ENCODE measurements at places on chromosomes 3 and 15.

DNA sequence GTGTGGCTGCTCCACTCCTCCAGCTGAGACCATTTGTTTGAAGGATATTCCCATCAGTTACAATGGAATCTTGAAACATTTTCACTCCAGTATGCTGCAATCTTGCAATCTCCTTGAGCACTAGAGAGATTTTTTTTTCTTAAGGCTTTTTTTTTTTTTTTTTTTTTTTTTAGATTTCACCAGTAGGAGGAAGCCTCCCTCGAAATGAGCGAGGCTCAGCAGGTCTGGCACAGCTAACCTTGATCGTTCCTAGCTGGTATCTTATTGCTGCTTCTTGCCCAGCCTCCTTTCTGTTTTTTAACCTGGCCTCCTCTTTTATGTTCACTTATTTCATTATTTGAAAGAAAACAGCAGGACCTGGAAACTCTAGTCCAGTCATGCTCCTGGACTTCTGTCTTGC, 48.1 kb downstream of the RAP2B start:
- no peak for DNase-seq

- DNase-seq, result peak; percentile 27
Observed at GRCh38 chr15:45795440-45796069, 160.7 kb downstream of the SQOR start.

DNA sequence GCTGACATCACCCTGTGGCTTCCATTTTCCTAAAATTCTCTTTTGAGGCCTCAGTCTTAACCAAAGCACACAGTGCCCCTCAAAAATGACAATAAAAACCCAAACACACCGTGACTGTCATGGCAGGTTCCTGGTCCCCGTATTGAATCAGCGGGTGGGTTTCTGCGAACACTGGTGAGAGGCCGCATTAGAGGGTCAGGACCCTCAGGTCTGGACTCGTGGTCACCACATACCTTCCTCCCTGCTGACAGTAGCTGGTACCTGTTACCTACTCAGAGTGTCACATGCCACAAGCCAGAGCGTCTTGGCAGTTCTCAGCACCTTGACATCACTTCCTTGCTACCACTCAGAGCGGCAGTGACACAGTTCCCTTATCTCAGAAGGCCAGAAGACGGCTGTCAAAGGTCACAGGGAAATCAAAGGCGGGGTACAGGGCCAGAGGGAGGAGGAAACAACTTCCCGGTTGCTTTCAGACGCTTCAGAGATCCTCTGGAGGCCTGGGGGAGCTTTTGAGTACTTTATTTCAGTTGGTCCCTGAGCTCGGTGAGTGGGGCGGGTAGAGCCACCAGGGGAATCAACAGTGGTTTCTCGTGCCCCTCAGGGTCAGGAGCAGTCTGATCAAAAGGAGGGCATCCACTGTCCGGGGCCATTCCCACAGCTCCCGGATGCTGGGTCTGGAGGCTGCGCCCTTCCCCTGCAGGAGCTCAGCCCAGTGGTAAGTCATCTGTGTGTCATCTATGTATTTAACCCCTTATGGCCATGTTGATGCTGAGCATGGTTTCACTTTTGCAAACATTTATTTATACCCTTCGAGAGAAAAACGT, at the start of the genes CCR5AS and CCRL2:
Gene CCR5AS, minus strand, starts transcription at position 279 of the 824 bp plus-strand sequence.
Gene CCRL2, plus strand, starts transcription at position 472 of the 824 bp plus-strand sequence. CDS start 821 bp downstream, outside the sequence.
- DNase-seq, result peak; percentile 43

- DNase-seq, result no peak
Observed at GRCh38 chr3:116199063-116199462, 246.2 kb downstream of the LSAMP start.

DNA sequence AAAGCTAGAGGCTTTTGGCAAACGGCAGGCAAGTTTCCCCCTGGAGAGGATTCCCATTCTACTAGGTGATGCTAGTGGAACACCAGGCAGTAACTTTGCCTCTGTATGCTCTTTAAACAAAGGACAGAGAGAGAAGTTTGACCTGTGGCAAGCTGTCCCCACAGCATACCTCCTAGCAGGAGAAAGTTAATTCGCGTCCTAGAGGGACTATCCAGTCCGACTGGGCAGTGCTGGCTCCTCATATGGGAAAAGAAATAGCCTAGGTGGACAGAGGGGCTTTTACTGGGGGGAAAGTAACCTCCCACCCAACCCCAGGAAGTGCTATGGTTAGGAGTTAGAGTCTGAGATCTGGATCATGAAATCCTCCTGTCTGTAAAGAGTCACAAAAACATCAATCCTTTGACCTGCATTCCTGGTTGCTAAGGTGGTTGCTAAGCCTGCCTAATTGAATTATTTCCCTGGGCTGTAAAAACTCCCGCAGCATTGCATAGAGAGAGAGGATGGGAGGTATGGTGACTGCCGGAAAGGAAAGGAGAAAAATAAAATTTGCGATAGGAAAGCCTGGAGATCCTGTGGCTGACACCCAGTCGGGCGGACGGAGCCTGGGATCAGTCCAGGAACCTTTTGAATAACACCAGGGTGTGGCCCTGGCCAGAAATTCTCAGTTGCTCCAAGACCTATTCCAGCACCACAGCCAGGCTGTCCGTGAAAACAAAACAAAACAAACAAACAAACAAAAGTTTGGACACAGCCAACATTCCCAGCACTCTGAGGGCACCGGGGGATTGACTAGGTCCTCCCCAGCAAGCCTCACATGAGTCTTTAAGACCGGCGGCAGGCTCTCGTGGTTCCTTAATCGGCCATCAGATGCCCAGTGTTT, 67.7 kb upstream of the ATP11B start:
- DNase-seq, result no peak

GRCh38 chr3:63860776-63861175, 2.8 kb downstream of the THOC7 start:
- DNase-seq, result no peak

- peak; percentile 1 for DNase-seq
Observed at GRCh38 chr3:22175947-22176346, 424.9 kb upstream of the ZNF385D start.

DNA sequence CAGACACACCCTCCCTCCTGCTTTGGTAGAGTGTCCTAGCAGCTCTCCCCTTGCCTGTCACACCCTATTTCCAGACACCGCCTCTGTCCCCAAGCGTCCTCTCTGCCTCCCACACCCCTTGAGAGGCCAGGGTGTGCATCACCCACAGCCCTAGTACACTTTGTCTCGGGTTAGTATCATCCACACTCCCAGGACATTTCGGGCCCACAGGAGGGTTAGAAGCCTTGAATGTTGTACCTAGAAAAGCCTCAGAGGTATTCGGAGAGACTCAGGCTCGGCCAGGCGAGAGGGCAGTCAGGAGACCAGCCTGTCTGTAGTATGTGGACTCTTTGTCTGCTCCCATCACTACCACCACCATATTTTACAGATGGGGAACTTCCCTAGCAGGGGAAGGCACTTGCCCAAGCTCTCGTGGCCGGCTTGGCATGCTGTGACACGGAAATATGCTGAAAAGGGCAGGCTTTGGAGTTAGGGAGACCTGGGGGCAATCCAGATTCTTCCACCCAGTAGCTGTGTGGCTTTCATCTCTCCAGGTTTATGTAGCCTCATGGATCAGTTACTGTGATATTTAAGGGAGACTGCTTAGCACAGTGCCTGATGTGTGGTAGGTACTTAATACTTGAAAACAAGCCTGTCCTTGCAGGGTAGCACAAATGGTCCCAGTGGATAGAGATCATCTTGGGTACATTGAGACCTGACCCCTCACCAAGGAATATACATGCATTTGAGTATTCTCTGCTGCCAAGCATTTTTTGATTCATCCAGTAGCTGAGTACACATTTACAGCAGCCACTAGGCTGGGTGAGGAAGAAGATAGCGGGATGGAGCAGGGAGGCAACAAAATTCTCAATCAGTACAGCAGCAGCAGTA, 1.4 kb downstream of the TMEM43 start:
- DNase-seq, result no peak

- peak; percentile 18 for DNase-seq
Observed at GRCh38 chr15:70867911-70868467, 14.0 kb upstream of the LARP6 start.

DNA sequence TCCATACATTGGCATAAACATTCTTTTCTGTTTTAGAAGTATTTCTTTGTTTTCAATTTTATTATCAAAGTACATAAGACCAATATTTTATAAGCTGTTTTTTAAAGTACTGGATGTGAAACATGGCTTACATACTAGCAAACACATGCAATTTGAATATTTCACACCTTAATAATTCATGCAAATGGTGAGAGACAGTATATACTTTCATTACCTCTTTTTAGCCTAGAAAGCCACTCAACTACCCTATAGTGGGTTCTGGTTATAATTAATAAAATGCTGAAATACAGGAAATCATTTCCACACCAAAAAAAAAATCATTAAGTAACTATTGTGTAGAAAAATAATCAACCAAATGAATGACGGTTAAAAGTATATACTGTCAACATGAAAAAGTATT, 38.5 kb upstream of the MELTF start:
- DNase-seq, result no peak

DNA sequence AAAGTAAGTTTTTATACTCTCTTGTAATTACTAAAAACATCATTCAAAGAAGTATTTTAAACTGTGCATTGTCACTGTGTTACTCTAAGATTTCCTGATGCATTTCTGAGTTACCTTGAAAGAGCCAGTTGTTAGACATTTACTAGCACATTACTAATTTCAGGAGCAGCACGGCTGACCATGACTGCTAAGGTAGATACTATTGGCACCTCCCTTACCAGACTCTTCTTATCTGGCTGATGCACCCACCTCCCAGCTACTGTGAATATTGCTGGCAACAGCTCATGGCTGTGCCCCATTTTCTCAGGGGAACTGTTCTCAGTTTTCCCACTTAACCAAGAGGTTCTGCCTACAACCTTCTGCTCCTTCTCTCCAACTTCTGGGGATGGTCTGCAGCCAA, 29.4 kb downstream of the COL6A5 start:
- no peak for DNase-seq

GRCh38 chr3:164267053-164267452, 811.2 kb downstream of the SI start:
- no peak for DNase-seq

DNA sequence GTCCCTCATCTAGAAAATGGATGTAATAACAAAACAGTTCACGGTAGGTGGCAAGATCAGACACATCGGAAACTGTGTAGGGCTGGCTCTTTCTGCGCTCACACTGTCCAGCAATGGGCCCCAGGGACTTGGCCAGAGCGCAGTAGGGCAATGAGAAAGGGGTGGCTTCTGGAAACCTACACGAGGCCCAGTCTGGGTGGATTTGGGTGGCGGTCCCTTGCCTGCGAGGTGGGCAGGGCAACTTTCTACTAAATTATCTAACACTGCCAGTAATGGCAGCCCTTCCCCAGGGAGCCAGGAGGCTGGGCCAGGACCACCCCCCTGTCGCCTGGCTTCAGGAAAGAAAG, 2.1 kb upstream of the TNK2 start:
- DNase-seq, result no peak

DNA sequence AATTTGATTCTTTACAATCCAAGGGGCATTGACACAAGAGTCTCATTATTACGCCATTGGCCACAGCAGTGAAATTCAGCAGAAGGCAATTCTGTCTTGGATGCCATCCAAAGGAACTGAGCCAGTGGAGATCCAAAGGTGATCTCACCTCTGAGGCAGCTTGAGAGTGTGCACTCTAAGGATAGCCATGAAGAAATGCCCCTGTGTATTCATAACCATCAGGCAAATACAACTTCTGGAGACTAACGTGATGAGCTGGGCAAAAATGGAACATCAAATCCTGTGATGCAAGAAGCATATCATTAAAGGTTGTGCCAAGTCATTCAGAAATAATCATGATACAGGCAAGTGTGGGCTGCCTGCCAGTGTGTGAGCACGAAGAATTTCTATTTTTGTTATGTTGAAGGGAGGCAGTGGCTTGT, 41.4 kb downstream of the ROBO2 start:
- DNase-seq, result no peak

- DNase-seq, result no peak
Observed at GRCh38 chr15:40316931-40317330, 6.6 kb upstream of the INAFM2 start.

DNA sequence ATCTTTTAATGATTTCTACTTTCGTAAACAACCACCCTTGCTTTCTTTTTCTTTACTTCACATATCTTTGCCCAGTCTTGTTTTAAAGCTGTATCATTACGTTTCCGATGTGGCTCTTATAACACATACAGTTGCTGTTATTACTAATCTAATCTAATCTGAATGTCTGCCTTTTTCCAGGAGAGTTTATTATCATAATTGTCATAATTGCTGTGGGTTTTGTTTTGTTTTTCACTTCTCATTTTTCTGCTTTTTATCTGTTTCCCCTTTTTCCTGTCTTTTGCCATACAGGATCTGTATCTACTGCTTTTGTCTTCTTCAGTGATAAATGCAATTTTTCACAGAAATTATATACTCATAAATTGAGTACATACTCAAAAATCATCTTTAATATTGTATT, 24.9 kb downstream of the HACL1 start:
- DNase-seq, result no peak

DNA sequence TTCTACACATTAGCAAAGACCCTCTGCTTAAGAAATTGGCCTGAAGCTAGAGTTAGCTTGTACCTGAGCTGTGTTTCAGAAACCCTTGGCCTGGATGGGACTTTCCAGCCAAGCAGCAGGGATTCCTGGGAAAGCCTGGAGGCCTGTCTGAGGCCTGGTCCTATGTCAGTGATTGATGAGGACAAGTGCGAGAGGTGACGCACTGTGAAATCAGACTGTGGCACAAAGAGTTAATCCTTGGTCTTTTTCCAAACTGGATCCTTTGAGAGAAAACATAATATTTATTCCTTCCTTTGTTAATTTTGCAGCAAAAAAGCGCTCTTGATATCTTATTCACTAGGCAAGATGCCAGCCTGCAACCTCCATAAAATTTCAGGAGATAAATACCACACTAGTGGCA, 225.0 kb upstream of the ATP11B start:
- no peak for DNase-seq

- no peak for DNase-seq
Observed at GRCh38 chr15:31328428-31328968, 1.9 kb downstream of the KLF13 start.

GRCh38 chr3:61589856-61590255, 28.5 kb downstream of the PTPRG start:
- DNase-seq, result peak; percentile 13

DNA sequence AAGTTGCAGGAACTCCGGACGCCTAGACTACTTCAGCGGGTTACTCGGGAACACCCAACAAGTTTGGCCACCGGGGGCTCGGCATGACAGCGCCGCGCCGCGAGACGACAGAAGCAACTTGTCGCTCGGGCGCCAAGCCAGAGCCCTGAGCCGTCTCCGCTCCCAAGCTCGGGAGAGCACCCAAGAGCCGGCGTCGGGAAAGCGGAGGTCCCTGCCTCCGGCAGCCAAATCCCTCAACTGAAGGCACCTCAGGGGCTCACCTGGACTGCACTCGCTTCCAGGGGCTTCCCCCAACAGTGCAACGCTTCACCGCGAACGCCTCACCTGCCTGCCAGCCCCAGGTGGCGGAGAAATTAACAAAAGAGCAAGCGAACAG, 640 bp downstream of the MB21D2 start:
- no peak for DNase-seq

Data from HTR-8/SVneo (cell line).